ENCODE measurements at places on chromosomes 4 and X.

GRCh38 chrX:46912603-46913491 lies 626 bp downstream of the JADE3 start:
- DNase-seq, result no peak

DNA sequence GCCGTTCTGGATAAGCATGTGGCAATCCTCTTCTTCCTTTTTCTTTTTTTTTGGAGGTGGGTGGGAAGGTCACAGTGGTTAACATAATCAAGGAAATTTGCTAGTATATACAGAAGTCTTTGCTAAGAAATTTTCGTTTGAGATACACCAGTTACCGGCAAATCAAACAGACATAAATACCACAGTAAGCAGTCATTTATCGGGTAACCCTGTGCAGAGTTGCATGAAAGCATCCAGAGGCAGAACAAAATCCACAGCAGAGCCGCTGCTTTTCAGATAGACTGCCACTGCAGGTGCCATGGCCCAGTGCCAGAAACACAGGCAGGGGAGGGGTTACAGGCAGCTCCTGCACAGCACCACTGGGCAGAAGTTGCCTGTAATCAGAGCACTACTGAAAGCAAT lies 179.1 kb upstream of the MAB21L2 start:
- DNase-seq, result no peak

DNA sequence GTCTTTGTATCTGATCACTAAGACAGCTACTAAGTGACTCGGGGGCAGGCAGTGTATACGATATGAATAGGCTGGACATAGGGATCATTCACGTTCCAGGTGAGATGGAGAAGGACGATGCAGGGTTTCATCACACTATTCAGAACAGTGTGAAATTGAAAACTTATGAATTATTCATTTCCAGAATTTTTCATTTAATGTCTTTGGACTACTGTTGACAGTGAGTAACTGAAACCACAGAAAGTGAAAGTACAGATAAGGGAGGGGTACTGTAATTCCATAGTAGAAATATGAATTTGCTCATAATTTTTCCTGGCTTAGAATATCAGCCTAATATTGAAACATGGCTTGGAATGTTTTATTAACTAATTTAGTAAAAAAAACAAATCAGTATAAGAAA lies 24.4 kb downstream of the TMEM144 start:
- DNase-seq, result no peak

DNA sequence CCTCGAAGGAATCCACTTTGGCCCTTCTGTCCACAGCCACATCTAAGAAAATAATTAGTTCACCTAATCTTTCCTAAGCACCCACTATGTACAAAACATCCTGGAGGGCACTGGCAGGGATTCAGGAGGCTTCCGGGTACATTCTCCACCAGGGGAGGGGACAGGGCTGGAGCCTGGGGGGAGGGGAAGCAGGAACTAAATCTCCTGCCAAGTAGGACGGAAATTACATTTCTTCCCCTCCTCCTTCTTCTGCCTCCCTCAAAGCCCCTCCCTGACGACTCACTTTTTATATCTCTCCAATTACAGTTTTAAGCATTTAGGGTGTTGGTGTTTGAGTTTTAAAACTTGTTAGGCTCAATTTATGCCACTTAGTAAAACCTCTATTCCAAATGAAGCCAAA lies 203.1 kb downstream of the BCOR start:
- DNase-seq, result no peak
